ENCODE measurements at places on chromosomes 6 and 20.
A peak's percentile ranks its signal among the peaks of the same experiment; 100 is the strongest.

- DNase-seq, result no peak
Measured at GRCh38 chr20:54074511-54074910, 4.1 kb upstream of the BCAS1 start.

DNA sequence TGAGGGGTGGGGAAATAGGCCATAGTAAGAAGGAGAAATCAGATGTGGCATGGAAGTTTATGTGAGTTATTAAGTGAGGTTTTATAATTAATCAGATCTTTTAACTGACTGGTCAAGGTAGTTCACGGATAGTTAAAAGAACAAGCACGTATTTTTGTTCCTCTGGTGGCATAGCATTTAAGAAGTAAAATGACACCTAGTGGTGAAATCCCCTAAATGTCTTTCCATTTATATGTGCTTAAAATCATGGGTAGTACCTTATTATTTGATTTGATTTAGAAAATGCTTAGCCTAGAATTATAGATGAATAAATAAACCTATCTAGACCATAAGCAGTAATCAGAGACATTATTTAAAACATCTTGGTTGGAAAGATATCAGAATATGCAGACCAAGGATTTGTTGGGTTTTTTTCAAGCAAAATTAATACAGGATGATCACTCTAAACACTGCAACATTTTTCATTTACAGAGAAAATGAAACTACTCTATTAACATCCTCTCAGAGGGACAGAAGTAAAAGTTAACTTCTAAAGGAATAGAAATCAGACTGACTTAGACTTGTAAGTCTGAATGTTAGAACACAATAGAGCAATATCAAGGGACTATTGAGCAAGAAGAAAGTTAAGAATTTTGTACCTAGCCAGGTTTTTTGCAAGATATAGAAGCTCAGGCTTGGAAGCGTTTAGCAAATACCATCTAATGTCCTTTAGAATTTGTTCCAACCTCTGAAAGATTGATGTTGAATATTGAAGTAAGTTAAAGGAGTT, 81.1 kb downstream of the STXBP5 start:
- DNase-seq, result peak; percentile 10

DNA sequence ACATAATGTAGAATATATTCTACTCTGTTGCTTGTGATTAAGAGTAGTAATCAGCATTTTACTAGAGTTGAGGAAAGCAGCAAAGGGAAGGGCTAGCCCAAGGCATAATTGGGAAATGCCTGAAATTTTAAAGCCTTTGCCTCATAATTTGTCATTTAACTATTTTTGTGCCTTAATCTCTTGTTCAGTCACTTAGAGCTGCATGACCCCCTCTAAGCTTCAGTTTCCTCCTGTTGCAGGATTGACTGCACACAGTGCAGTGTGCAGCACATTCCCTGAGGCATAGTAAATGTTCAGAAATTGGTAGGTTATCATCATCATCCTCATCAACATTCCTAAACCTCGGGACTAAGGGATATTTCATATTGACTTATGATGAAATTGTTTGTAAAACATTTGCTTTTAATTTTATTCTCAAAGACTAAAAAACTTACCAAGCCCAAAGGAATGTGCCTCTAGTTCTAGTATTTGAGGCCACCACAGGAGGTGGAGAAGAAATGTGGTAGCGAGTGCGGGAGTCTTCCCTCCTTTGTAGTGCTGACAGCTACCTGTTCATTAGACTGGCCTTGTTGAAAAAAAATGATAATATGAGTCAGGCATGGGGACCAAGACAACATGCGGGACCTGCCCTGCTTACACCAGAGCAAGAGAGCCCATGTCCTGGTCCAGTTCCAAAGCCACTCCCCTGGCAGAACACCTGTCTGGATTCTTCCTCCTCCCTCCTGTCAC, 14.8 kb upstream of the TENT5A start:
- DNase-seq, result peak; percentile 29

DNA sequence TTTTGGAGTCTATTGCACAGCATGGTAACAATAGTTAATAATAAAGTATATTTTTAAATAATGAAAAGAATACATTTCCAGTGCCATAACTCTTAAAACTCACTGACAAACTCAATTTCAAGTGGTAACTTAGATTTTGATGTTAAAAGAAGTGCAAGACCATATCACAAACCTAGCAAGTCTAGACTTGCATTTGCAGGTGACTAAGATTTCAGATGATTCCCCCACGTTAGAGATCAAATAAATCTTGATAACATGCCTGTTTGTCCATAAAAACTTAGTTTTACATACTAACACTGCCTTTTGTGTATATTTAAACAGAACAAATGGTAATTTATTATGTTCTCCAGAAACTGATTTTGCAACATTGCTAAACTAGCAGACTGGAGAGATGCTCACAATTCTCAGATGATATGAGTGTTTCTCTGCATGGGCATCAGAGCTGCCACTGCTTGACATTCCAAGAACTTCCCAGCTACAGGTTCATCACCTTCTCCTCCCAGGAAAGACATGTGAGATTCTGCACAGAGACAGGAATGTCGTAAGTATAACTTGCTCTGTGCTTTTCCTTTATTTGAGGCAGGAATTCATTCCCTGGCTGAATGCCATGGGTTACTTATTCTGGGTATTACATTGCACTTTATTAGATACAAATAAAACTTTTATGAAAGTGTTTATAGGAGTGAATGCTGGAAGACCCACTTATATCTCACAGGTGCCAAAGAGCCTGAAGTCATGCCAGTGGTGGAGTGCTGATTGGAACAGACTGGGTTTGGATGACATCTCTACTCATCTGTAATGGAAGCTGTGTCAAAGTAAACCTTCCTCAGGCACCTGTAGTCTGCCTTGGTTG, 160.2 kb upstream of the FOXA2 start:
- no peak for DNase-seq

DNA sequence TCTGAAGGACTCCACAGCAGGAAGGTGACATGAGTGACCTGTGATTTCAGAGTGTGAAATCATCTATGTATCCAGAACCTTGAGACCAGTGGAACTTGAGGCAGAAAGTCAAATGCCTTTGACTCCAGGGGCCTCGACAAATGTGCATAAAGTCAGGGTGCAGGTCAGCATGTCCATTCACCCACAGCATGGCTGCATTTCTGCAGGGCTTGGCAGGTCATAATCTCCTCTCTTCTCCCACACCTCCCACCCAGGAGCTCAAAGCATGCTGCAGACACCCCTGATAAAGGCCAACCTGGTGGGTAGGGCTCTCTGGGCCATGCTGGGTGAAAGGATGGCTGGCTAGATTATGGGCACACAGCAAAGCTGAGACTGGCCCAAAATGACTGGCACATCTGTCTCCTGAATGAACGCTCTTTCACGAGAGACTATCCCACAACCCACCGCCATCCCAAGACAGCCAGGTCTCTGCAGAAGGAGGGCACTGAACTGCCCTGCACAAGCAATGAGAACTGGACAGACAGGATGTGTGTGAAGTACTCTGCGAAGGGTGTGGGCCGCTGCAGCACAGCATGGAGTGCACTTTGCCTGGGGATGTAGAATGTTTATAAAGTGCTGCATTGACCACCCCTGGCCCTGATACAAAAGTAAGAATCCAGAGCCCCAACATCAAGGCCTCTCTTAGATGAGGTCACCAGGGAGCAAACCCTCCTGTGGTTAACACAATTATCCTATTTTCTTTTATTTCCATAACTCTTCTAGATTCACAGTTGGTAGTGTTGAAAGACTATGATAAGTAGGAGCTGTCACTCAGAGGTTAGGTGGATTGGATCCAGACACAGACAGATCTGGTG, 78.2 kb upstream of the NXT1 start:
- no peak for DNase-seq

DNA sequence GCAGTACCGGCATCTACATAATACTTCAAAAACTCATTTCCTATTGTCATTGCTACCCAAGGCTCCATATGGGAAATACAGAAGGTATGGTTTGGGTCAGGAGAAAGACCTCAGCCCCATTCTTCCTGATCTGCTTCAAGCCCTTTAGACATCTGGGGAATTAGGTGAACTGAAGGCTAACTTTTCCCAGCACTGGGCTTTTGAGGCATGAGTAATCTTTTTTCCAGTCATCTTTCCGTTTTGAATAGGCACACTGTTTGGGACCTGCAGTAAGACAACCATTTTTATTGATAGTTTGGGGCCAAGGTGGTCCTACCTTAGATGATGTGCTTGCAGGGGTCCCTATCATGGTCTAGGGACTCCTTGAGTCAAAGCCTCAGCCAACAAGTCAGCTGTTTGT, 198.4 kb downstream of the HAO1 start:
- DNase-seq, result no peak
